Activated CD4-positive, CD25-positive, alpha-beta regulatory T cell (primary cell): ENCODE measurements at places on chromosomes 16 and 17.

GRCh38 chr17:77675411-77675810 is 283.1 kb upstream of the TNRC6C start:
- no peak for DNase-seq

- DNase-seq, result no peak
Measured at GRCh38 chr17:28118362-28118761, 75.9 kb downstream of the NLK start.

- no peak for DNase-seq
Measured at GRCh38 chr17:29847118-29847517, 82.9 kb downstream of the SSH2 start.

- no peak for DNase-seq
Measured at GRCh38 chr16:79794941-79795340, 194.4 kb upstream of the MAF start.

DNA sequence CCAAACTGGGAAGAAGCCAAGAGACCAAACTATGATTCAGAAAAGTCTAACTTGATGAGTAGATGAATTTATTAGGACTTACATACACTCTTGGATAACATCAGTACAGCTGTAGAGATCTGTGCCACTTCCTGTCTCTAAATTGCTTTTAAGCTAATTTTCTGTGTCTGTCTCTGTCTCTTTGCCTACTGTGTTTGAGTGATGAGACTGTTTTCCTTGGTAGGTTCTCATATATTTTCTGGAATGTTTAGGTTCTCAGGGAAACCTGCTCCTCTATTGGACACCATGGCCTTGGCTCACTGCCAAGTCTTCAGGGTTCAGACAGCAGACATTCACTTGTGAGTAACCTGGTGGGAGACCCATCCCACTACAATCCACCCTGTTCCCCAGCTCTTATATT is 103.5 kb upstream of the KIF2B start:
- no peak for DNase-seq

GRCh38 chr16:56319376-56319775 is 106.0 kb downstream of the AMFR start:
- no peak for DNase-seq

DNA sequence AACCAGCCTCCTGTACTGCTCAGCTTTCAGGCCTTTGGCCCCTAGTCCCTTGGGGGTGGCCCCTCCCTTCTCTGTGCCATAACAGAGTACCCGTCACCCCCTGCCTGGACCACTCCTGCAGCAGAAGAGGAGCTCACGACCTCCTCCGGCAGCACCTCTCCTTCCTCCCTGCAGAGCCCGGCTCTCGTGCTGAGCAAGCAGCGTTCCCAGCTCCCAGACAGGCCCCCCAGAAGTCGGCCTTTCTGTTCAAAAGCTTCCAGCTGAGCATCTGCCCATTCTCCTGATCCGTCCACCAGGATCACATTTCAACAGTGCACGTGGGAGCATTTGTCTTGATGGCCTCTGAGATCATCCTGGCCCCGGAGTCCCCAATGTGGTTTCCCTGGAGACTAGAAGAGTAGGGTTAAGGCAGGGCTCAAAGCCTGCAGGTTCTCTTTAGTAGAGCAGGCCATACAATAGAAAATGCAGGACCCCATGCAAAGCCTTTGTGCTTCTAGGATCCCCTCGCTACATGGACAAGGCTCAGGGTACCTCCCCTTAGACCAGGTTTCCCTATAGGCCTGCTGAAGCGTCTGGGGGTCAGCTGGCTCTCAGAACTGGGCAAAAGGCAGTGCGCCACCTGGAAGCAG is 35.6 kb downstream of the NLRC3 start:
- DNase-seq, result no peak

DNA sequence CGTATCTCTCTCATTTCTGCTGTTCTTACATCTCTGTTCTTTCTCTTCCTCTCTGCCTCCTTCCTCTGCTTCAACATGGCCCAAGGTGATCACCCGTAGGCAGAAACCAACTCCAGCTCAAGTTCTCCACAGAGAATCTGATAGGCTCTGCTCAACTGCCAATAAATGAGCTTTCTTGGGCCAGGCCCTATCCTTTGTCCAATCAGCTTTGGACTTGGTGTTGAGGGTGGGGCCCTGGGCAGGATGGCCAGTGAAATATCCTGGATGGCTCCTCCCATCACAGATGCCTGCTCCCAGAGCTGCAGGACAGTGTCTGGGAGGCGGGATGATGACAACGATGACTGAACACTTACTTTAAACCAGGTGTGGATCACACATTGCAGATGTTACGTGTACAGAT is 17.4 kb upstream of the BRD7 start:
- DNase-seq, result no peak

DNA sequence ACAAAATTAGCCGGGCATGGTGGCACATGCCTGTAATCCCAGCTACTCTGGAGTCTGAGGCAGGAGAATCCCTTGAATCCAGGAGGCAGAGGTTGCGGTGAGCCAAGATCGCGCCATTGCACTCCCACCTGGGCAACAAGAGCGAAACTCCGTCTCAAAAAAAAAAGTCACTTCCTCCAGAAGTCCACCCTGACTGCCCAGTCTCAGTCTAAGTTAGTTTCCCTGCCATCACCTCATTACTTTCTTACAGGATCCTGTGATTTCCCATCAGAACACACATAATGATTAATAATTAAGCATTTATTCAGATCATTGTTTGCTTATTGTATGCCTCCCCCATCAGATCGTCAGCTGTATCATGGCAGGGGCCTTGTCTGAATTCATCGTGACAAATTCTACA is 31.6 kb downstream of the ABCC3 start:
- no peak for DNase-seq

- no peak for DNase-seq
Measured at GRCh38 chr16:85995541-85996423, 96.8 kb downstream of the IRF8 start.

GRCh38 chr17:560432-560873 is 154.2 kb downstream of the VPS53 start:
- no peak for DNase-seq

GRCh38 chr16:11642765-11643116 is 25.5 kb upstream of the SNN start:
- DNase-seq, result no peak

GRCh38 chr16:7976563-7976962 is 613.7 kb downstream of the TMEM114 start:
- no peak for DNase-seq

GRCh38 chr17:18139949-18140348 is 31.4 kb downstream of the MYO15A start:
- DNase-seq, result no peak

GRCh38 chr16:4768549-4769305 is 1.8 kb upstream of the ZNF500 start:
- peak; percentile 48 for DNase-seq

DNA sequence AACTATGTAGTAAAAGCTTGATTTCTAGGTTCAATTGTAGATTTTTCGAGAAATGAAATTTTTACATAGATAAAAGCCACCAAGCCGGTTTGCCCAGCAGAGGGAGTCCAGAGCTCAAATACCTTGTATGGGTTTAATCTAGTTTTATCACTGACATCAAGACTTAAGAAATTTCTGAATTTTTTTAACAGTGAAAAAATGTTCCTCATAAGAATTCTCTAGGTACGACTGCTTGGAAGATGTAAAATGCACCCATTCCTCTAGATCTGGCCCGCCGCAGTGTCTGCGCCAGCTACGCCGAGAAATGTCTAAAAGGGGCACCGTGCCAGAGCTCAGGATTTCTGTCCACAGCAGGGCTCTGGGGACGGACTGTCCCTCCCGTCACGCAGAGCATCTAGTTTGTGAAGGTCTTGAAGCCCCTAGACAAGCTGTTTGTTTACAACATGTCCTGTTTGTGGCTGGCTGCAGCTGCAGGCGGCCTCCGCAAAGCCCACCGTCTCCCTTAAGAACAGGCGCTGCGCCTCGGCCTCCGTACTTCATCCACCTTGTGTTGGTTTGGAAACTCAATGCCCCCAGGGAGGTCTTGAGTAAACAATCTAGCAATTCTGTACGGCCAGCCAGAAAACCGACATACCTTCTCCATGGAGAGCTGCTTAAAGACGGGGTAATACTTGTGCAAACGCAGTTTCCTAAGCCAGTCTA is 24.8 kb downstream of the MAP1LC3B start:
- DNase-seq, result no peak

- DNase-seq, result no peak
Measured at GRCh38 chr17:76036497-76037261, 9.6 kb upstream of the EVPL start.

- no peak for DNase-seq
Measured at GRCh38 chr16:2043667-2044451, 3.8 kb downstream of the NTHL1 start.

DNA sequence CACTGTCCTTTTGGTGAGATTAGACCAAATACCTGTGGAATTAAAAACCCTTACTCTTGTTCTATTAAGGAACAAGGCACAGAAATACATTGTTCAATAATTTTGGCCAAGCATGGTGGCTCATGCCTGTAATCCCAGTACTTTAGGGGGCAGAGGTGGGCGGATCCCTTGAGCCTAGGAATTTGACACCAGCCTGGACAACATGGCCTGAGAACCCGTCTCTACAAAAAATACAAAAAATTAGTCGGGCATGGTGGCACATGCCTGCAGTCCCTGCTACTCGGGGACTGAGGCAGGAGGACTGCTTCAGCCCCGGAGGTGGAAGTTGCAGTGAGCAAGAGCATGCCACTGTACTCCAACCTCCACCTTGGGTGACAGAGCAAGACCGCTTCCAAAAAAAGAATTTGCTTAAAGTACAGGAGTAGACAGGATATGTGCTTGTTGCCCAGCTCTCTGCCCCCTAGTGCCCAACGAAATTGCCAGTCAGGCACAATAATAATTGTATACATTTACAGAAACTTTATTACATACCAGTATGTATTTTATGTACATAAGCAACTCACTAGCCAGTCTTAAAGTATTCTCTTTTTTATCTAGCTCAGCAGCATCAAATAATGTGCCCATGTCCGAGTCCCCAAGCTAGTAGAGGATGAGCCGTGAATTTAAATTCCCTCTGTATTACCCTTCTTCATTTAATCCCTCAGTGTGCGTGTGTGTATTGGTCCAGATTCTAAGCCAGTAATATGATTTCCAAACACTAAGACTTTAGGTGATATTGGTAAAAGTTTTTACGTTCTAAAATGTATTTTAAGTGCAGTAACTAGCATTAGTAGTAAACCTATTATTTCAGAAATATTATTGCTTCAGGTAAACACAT is 1.4 kb downstream of the THUMPD1 start:
- DNase-seq, result no peak

DNA sequence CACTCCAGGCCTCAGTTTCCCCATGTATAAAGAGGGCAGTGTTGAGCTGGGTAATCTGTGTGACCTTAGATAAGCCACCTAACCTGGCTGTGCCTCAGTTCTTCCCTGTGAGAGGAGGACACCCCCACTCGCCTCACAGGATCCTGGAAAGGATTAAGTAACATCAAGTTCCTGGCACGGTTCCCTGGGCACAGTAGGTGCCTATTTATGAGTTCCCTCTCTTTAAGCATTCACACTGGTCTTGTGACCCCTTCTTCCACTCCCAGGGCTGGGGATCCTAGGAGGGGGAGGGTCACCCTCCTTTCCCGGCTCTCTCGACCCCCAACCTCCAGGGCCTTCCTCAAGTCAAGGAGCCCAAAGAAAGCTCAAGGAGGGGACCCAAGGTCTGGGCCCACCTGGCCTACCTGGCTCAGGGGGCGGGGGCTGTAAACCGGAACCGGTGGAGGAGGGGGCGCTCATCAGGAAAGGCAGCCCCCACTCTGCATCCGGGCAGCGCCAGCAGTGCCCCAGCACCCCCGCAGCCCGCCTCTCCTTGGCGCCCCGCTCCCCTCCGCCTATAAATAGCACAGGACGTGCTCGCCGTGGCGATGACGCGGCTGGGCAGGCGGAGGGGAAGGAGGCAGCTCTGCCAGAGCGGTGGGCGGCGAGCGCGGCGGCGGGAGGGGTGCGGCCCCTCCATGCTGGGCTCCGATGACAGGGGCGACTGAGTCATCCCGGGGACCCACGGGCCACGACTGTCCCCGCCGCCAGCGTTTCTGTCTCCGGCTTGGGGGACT is 9.4 kb downstream of the RPL19 start:
- peak; percentile 40 for DNase-seq

GRCh38 chr17:38892620-38893019 is 22.8 kb downstream of the LASP1 start:
- DNase-seq, result no peak
